ENCODE measurements at places on chromosomes 5 and 9.

DNA sequence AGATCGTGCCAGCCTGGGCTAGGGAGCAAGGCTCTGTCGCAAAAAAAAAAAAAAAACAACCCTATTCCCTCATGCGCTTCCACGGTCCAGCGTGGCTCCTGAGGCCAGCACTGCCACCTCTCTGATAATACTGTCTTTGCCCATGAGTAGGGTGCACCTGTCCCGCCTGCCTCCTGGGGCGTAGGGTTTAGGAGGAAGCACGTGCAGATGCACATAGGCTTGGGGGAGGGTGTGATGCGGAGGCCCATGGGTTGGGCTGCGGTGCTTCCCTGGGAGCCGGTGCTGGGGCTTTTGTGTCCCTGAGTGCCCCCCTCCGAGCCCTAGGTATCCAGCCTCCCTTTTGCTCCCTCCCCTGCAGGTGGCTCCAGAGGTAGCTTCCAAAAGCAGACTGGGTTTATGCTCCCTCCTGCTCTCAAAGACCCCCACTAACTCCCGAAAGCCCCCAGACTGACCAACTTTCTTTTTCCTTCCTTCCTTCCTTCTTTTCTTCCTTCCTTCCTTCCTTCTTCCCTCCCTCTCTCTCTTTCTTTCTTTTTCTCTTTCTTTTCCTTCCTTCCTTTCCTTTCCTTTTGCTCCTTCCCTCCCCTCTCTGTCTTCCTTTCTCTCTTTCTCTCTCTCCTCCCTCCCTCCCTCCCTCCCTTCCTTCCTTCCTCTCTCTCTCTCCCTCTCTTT lies 12.8 kb downstream of the FGFR4 start:
- DNase-seq = peak; percentile 52

- no peak for DNase-seq
Observed at GRCh38 chr5:39106322-39106721, 32.1 kb upstream of the RICTOR start.

DNA sequence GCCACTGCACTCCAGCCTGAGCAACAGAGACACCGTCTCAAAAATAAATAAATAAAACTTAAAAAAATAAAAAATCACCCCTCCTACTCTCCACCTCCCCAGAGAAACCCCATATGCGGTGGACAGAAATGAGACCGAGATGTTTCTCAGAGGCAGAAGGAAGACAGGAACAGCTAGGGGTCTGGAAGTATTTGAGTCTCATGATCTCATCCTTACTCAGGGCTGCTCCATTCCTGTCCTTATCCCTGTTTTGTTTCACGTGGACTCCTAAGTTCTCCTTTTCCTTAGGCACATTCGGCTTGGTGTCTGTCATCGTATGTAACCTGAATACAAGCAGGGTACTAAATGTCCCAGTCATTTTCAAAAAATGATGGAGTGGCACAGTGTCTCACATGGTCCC lies 76.1 kb downstream of the C9orf50 start:
- no peak for DNase-seq

GRCh38 chr9:15299374-15299939 lies 7.6 kb downstream of the TTC39B start:
- DNase-seq = no peak

DNA sequence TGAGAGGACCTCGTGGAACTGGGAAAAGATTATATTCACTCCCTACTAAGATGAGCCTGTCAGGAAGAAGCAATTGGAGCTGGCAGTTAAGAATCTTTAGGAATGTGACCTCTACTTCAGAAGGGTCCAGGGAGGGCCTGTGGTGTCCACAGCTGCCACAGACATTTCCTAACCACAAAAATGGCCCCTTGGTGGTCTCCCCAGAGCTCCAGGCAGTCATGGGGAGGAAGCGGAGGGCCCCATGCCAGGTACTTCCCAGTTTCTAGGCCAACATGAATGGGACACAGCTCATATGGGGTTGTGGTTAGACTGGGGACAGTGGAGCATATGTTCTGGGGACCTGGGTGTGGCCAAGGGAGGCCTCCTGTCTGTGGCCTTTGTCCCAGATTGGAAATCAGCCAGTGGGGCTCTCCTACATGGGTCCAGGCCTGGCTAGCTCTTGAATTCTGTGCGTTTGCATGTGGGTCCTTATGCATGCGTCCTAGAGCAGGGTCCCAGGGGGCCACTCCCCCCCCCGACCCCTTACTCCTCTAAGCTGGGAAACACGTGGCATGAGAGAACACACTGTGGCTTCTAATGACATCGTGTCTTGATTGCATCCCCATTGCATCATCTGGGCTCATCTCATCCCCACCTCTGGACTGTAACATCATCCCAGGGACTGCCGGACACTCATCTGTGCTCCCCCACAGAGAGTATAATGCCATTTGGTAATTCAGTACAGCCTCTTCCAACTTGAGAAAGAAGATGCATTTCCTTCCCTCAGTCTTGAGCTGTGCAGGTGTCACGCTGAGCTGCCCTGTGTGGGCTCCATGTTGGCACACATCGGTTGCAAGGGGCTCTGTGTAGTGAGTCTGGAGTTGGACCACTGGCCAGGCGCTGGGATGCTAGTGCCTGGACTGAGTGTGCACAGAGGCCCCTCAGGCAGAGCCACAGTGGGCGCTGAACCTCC lies 31.3 kb downstream of the IRF1 start:
- DNase-seq = peak; percentile 62

- no peak for DNase-seq
Observed at GRCh38 chr9:114836769-114837168, 30.9 kb upstream of the TNFSF15 start.

DNA sequence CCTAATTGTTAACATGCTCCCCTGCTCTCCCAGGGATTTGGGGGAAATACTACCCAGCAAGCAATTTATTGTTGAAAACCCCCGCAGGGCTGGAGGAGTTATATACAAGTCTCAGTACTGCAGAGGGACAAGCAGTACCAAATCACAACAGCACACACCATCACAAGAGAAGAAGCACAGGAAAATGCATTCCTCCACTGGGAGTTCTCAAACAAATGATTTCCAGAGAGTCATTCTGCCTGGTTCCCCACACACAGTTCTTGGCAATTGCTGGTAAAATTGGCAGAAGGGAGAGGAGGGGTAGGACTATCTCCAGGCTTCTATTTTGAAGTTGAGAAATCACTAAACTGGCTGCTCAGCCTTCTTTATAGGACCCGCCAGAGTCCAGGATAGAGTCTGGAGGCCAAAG lies 16.8 kb downstream of the SIL1 start:
- DNase-seq = no peak
